ENCODE measurements at places on chromosomes 12 and 14. TPM values are rescaled to one million over a fixed set of nuclear protein-coding genes. Genes with fewer than 3 reads are reported as not detected.

DNA sequence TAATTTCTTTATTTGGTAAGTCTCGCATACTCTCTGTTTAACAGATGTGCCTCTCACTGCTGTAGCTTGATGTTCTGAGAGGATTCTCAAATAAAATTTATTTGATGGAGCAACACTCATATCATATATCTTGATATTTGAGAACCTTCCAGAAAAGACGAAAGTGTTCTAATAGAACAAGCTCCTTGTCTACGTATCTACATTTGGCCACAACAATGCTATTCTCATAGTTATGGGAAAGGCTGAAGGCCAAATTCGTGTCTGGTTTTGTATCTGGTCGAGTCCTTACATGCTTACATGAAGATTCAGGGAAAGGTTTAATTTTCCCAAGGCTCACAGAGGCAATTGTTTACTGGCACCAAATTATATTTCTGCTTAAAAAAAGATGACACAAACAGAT is 186.7 kb upstream of the SLC38A2 start:
- DNase-seq = no peak

- no peak for DNase-seq
Measured at GRCh38 chr12:121575051-121575450, 5.8 kb downstream of the KDM2B start.

GRCh38 chr12:98371419-98371818 is 144.0 kb upstream of the TMPO start:
- no peak for DNase-seq

The C14orf180 gene
- total RNA-seq = not detected

DNA sequence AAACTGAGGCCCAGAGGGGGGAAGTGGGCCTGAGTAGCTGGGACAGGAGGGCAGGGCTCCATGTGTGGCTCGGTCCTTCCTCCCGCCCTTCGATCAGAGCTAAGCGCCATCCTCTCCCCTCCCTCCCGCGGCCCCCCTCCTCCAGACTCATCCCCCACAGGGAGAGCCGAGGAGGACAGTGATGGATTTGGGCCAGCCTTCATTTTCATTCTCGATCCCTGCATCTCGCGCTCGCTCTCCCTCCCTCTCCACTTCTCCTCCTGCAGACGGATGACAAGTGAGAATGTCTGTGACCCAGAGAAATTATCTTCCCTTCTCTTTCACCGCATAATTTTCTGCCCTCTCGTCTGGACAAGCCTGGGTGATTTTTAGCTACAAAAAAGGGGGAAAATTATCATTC is 183.3 kb downstream of the RBM19 start:
- DNase-seq = no peak

The DPPA3 gene
- total RNA-seq = not detected

All from activated CD8-positive, alpha-beta T cell treated with anti-CD3 and anti-CD28 coated beads for 36 hours (primary cell).